ENCODE measurements at places on chromosomes 1 and 21.

GRCh38 chr1:156926175-156926574 lies 5.7 kb downstream of the LRRC71 start:
- DNase-seq = peak; percentile 66

DNA sequence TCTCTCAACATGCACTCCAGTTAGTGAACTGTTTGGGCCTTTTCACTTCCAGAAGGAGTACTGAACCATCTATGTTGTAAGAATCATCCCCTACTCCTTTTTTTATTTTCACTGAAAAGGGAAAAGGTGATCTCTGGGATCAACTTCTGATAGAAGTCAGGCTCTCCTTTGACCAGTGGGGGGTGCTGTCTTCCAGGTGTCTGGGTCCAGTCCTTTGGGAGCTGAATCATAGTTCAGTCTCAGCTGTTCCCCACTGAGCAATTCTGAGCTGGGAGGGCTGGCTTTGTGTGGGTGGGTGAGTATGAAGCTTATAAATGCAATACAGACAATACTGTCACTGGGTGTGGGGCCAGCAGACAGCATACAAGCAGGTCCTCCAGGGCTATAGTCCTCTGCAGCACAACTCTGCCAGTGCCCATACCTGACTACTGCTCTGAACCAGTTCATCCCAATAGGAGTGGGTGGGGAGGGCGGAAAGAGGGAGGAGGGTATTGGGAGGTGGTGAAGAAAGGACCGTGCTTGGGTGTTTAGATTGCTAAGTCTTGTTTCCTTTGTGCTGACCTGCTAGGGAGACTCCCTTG lies 12.5 kb upstream of the SARS1 start:
- no peak for DNase-seq

DNA sequence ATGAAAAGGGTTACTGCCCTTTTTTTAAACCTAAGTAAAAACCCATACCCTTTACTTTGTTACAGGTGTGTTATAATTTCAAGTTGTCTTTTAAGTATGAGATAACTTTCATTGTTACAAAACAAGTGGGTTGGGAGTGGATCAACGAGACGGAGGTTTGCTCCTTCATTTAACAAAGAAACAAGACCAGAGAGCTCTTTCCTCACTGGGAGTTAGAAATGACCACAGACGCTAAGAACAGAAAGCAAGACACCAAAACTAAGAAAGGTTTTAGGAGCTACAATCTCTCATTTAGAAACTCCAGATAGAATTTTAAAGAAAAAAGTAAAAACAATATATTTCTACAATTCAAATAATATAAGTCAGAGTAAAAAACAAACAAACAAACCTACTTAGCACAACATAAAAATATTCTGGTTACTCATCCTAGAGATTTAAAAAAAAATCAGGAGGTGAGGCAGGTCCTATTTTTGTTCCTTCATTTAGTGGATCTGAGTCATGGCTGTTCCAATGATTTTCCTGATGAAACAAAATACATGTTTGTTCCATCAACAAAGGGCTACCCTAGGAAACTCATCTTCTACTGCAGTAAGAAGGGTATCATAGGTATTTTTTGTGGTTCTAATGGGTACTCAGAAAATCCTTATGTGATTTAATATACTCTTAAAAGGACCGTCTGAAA lies 33.0 kb downstream of the APP start:
- no peak for DNase-seq

- DNase-seq = no peak
Observed at GRCh38 chr1:199723250-199723956, 304.1 kb upstream of the NR5A2 start.

GRCh38 chr1:162384601-162385279 lies 3.2 kb downstream of the C1orf226 start:
- no peak for DNase-seq

DNA sequence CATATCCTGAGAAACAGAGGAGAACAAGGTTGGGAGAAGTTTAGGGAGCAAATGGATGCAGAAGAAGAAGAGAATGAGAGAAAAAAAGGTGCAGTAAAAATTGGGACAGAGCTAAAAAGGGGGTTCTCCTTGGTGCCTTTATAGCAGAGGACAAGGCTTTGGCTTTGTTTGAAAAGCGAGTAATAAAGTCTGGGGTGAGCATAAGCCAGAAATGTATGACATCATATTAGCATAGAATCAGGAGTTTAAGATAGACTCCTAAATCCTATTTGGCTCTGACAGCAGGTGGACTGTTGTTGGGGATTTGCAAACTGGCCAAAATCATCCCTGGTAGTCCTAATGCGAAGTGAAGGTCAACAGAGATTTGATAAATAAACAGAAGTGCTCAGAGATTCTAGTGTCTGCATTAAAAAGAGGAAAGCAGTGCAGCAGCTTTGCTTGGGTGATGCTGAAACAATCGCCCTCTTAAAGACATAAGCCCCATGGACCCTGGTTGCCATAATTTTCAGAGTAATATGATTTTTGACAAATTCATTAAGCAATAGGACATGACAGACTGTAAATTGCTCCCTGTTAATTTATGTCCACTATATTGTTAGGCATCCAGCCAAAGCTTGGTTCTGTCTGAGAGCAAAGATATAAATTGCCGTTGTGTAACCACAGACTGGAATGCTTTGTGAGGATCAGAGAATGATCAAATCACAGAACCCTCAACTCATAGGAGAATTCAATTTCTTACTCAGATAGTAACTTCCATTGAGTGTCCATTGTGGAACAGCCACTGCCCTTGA lies 385.0 kb upstream of the NFIA start:
- DNase-seq = no peak

- no peak for DNase-seq
Observed at GRCh38 chr1:30698401-30698981, 24.9 kb downstream of the MATN1 start.

GRCh38 chr1:197614916-197615692 lies 160.2 kb downstream of the DENND1B start:
- peak; percentile 33 for DNase-seq

- no peak for DNase-seq
Observed at GRCh38 chr1:56755911-56756310, 63.3 kb downstream of the FYB2 start.

GRCh38 chr1:235910357-235911299 lies 43.9 kb upstream of the LYST start:
- no peak for DNase-seq

- no peak for DNase-seq
Observed at GRCh38 chr1:156458181-156458503, 42.4 kb downstream of the MEF2D start.

DNA sequence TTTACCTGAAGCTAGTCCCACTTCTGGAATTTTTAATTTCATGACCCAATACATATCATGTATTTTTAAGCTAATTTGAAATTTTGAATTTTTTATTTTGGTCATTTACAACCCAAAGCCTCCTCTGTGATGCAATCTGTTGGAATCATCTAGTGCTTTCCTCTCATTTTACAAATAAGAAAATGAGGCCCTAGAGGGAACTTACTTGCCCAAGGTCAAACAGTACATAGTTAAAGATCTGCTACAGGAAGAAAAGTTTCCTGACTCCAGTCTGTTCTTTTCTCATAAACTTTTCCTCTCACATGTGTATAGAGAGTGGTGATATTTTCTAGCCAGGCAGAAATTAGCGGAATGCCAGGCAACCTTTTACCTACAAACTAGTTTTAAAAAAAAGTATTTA lies 59.3 kb upstream of the DPT start:
- DNase-seq = no peak

DNA sequence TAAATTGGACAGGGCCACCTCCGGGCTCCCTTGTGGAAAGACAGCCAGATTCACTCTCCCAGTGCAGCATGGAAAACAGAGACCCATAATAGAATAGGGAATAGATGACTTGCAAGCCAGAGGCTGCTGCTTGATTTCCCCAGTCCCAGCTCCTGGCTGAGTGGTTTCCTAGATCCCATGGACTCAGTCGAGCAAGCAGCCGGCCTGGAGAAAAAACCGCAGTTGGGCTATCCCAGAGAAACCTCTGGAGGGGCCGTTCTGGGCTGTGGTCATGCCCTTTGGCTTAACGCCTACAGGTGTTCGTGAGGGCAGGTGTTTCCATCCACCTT lies 61.7 kb downstream of the ELK4 start:
- DNase-seq = no peak

- DNase-seq = no peak
Observed at GRCh38 chr21:44262338-44263056, 800 bp upstream of the DNMT3L start.

- no peak for DNase-seq
Observed at GRCh38 chr21:45766501-45766900, 123.0 kb downstream of the PCBP3 start.

- DNase-seq = no peak
Observed at GRCh38 chr21:43643193-43643592, 16.1 kb downstream of the HSF2BP start.

DNA sequence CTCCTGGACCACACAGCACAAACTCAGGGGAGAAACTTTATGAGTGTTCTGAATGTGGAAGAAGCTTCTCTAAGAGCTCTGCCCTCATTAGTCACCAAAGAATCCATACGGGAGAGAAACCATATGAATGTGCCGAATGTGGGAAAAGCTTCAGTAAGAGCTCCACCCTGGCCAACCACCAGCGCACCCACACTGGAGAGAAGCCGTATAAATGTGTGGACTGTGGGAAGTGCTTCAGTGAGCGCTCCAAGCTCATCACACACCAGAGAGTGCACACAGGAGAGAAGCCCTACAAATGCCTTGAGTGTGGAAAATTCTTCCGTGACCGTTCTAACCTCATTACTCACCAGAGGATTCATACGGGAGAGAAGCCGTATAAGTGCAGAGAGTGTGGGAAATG lies 22.5 kb downstream of the ZSCAN20 start:
- no peak for DNase-seq

GRCh38 chr1:21614419-21615115 lies 54.6 kb downstream of the RAP1GAP start:
- no peak for DNase-seq

- no peak for DNase-seq
Observed at GRCh38 chr21:32538147-32538792, 47.1 kb downstream of the TCP10L start.

- no peak for DNase-seq
Observed at GRCh38 chr1:212727386-212728181, 27.9 kb upstream of the BATF3 start.

DNA sequence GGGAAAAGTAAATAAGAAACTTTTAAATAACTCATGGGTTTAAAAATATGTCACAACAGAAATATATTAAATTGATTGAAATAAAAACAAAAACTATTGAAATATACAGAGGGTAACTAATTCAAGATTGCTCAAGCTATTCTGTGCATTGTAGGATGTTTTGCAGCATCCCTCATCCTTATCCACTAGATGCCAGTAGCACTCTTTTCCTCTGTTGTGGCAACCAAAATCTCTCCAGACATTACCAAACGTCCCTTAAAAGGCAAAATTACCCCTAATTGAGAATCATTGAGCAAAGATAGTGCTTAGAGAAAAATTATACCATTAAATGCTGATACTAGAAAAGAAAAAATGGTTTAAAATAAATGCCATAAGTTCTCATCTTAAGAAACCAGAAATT lies 682.6 kb downstream of the RWDD3 start:
- DNase-seq = no peak

GRCh38 chr1:201748335-201748734 lies 80.6 kb upstream of the IPO9 start:
- DNase-seq = no peak

DNA sequence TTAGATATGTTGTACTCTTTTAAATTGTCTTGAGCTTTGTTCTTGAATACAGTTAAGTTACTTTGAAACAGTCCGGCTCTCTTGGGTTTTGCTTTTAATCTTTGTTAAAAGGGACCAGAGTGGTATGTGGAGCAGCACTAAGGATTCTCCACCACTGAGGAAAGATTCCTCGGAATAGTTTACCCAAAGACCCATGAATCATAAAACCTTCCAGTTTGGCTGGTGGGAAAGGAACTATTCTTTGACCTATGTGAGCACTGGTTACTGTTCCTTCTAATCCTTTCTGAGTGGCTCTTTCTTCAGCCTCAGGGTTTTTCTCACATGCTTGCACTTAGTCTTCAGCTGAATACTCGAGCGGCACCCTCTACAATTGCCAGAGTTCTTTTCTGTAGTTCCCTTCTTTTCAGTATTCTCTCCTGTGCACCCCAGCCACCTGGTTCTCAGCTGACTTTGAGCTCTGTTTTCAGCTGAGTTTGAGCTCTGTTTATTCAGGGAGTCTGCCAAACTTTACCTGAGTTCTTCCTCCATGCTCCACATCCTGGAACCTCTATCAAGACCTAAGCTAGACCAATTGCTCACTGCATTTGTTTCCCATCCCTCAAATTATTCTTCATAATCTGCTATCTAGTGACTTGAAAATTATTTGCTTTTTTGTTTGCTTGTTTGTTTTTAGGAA lies 253.8 kb upstream of the PLXNA2 start:
- DNase-seq = no peak

GRCh38 chr1:73860421-73860950 lies 337.5 kb downstream of the LRRIQ3 start:
- DNase-seq = no peak

DNA sequence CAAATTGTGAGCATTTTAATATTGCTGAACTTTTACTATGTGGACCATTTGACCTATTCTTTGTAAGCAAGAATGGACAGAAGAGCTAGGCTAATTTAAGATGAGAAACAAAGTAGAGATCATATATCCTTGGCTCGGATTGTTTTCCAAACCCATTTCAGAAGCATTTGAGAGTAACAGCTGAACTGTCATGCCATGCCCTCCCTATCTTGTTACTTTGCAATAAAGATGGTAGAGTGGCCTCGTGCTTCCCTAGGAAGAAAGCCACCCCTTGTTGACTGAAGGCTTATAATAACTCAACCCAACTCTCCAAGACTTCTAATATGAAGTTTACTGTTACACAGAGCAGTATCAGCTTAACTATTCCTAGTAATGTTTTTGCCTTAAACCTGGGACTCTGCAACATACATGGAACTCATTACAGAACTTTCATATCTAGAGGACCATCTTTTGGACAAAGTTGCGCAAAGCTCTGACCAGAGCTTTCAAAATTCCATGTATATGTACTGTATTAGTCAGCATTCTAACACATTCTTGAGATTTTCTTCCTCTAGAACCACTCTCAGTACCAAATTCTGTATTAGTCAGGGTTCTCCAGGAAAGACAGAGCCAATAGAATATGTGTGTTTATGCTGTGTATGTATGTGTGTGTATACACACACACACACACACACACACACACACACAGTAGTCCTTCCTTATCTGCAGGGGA lies 68.7 kb downstream of the ADAMTS1 start:
- no peak for DNase-seq

Measured in GF-D8 (cell line).